Glomerular endothelial cell (primary cell): ENCODE measurements at places on chromosomes 2 and 18. TPM values are rescaled to one million over a fixed set of nuclear protein-coding genes. Genes with fewer than 3 reads are reported as not detected.

The CXCR4 gene
- total RNA-seq: 68.4 and 211 TPM in 2 replicates

The GPC1 gene
- 141 and 173 TPM in 2 replicates for total RNA-seq

GRCh38 chr2:101689114-101689825 lies 8.2 kb upstream of the MAP4K4 start:
- no peak for DNase-seq

- DNase-seq: no peak
These were observed 324.5 kb upstream of the THUMPD2 start for GRCh38 chr2:40103590-40103989.

GRCh38 chr2:127584047-127584446 lies 48.6 kb downstream of the MYO7B start:
- DNase-seq: no peak

DNA sequence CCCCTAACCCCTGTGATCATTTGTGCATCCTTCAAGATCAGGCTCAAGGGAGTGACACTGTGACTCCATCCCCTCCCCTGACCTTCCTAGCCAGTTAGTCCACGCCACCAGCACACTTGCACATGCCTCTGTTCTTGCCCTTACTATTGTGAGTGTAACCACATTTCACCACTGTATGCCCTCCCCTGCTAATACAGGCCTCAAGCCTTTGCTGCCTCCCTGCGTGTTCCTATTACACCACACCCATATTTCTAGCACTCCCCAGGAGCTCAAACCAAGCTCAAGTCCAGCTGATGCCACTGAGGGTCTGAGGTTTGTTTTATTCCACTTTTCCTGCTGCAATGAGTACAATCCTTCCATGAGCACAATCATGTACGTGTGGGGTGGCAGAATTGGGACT lies 288.9 kb upstream of the FBXO11 start:
- no peak for DNase-seq

DNA sequence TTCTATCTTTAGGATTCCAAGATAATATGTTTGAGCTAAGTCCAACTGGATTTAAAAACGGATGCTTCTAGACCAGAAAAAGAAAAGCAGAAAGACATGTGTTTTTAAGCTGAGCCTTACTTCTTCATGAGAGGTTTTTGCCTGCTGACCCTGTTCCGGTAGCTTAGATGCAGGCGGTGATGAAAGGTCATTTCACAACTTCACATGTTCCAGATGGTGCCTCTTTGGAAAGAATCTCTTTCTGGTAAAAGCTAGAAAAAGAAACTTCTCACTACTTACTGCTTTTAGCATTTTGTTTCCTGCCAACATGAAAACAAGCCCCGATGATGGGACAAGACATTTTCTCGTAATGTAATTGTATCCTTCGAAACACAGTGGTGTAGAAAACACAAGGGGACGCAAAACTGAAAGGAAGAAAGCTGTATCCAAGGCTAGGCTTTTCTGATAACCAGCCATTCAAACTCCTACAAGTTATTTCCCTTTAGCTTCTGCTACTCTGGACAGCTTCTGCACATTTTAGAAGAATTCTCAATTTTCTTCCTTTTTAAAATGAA lies 407.3 kb upstream of the LYPD1 start:
- DNase-seq: no peak
